Nephron progenitor cell (in vitro differentiated cells): ENCODE measurements at places on chromosomes 5 and 9.
A peak's percentile ranks its signal among the peaks of the same experiment; 100 is the strongest.

- peak; percentile 55 for DNase-seq
These were observed 1.2 kb upstream of the AJM1 start for GRCh38 chr9:136840877-136841645.

GRCh38 chr5:150311015-150311692 is 8.4 kb upstream of the ARSI start:
- no peak for DNase-seq

DNA sequence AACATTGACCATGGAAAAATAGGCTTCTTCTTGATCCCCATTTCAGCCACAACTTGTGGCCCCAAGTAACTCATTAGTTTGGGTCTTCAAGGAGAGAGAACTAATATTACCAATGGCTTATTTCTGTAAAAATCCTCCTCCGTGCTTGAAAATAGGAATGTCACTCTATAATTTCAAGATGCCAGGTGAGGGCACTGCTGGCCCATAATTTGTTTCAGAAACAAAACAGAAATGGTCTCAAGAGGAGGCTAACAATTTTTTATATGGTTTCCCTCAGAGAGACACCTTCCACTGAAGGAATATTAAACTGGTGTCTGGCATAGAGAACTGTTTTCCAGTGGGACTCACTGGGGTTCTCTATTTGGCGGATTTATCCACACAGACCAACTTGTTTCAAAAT is 437.0 kb upstream of the TRPC7 start:
- DNase-seq = no peak

GRCh38 chr9:21527579-21527978 is 45.5 kb upstream of the IFNE start:
- DNase-seq = no peak

DNA sequence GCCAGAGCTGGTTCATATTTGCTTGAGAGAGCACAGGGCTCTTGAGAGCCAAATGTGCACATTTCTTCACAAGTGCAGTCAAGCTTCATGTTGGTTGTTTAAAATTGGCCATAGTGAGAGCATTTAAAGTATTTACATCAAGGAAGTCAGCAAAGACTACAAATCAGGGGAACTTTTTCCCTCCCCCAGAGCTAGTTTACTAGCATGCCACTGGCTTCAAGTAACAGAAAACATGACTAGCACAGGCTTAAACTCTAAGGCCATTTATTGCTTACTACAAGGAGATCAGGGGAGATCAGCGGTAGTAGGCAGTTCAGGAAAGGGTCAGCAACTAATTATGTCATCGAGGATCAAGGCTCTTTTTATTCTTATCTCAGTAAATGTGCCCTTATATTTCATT is 11.0 kb upstream of the CCDC171 start:
- DNase-seq = no peak

GRCh38 chr5:54667136-54667535 is 149.6 kb downstream of the SNX18 start:
- no peak for DNase-seq

DNA sequence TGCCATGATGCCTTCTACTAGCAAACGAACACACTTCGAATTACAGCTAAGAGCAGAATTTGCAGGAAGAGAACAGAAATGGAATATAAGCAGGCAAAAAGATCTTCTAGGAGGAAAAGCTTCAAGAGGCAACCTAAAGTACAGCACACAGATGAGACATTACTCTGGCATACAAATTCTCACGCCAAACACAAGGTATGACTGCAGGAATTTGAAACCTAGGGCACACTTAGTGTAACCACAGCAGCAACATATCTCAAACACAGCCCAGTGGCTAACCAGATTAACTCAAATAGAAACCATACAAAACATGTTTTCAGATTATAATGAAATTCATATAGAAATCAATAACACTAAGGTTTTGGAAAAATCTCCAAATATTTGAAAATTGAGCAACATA is 481.0 kb upstream of the RGMB start:
- no peak for DNase-seq

DNA sequence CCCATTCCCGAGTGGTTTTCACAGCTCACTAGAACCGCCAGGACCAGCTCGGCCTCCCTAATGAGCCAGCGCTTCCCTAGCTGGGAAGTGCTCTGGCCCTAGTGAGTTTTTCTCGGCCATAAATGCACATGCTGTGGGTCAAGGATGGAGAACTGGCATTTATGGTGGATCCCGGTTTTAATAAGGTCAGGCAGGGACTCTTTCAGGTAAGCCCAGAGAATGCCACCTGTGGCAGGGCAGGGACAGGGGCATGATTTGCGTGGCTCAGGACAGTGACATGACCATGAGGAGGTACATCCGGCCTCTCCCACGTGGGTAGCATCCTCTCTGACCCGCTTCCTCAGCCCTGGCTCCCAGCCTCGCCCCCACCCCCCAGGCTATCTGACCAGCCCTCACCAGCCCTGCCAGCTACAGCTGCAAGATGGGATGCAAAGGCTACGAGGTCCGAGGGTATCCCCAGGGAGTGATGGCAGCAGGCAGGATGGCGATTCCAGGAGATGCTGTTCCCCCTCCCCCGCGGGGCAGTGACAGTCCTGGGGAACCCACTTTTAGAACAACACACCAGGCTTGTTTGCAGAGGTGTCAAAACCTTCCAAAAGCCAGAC is 60.3 kb upstream of the ADAMTS2 start:
- DNase-seq = no peak

DNA sequence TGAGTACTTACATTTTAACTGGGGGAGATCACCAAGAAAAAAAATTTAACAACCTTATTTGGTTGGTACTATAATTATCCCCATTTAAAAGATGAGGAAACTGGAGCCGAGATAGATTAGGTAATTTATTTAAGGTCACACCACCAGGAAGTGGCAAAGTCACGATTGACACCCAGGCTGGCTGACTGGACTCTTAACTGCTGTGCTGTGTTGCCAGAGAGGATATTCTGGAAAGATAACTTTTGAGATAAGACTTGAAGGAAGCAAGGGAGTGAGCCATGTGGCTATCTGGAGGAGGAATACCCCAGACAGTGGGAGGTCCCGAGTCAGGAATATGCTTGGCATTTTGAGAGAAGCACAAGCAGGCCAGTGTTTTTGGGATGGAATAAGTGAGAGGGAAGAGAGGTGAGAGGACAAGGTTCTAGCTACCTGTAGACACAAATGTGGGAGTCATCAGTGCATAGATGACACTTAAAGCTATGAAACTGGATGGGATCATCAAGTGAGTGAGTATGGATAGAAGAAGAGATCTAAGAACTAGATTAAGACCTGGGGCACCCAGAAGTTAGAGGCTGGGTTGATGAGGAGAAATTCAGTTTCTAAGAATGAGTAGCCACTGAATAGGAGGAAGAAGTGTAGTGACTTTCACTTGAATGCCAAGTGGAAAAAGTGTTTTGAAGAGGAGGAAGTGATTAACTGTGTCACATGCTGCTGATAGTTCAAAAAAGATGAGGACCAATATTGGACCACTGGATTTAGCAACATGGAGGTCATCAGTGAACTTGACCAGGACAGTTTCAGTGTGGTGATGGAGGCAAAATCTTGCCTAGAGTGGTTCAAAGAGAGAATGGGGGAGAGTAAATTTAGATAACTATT is 25.6 kb downstream of the PDE8B start:
- no peak for DNase-seq

DNA sequence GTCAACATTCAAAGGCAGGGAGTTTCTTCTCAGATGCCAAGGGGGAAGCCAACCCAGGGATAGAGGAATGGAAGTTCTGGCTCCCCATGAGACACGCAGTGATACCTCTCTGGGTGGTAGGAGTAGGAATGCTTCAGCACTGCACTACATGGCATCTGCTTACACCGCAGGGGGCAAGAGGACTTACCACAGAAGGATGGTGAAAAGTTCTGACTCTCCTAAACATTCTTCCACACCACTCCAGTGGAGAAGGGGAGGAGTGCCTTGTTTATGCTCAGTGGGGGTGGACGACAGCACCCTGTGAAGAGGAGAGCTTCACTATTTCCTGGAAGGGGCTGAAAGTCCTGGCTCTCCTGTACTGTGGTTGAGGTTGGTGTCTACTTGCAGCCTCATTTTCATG is 1011.3 kb upstream of the WWC1 start:
- DNase-seq = no peak

- no peak for DNase-seq
These were observed 5.9 kb downstream of the NINJ1 start for GRCh38 chr9:93128011-93128714.

GRCh38 chr9:114203410-114204140 is 48.2 kb downstream of the COL27A1 start:
- no peak for DNase-seq

DNA sequence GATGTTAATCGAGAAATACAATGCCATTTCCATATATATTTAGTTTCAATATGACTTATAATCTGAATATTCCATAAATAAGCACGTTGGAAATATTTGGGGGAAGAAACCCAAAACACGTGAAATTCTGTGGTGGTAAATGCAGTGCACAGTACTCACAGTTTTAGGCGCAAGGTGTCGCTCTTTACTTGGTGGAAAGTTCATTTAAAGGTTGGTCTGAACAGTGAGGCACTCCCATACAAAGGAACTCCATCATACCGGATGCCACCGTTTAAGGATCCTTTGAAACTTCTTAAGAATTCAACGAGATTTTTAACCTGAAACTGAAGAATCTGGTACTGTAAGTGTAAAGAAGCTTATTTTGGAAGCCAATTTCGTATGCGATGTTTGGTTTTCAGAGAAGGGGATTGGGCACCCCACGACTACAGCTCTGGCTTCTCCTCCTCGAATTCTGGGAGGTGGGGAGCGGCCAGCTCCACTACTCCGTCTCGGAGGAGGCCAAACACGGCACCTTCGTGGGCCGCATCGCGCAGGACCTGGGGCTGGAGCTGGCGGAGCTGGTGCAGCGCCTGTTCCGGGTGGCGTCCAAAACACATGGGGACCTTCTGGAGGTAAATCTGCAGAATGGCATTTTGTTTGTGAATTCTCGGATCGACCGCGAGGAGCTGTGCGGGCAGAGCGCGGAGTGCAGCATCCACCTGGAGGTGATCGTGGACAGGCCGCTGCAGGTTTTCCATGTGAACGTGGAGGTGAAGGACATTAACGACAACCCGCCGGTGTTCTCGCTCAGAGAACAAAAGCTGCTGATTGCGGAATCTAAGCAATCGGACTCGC is at the start of gene PCDHA11:
TSS of gene PCDHA11 (plus strand) at position 237 of the 834 bp plus-strand sequence. CDS start at position 384, 147 bp downstream.
- DNase-seq = peak; percentile 34

GRCh38 chr9:136242918-136243525 is 2.6 kb downstream of the QSOX2 start:
- DNase-seq = no peak

DNA sequence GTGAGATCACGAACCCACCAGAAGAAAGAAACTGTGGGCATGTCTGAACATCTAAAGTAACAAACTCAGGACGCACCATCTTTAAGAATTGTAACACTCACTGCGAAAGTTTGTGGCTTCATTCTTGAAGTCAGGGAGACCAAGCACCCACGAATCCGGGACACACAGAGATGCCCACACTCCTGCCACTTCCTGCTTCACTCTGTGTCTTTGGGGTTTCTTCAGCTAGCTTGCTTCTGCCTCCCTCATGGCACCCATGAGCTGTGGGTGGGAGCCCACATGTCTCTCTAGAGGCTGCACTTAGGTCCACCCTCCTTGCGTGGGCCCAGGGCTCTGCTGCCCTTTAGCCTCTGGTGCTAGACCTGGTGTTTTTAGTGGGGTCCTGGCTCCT is 61.2 kb upstream of the CNOT6 start:
- DNase-seq = no peak

DNA sequence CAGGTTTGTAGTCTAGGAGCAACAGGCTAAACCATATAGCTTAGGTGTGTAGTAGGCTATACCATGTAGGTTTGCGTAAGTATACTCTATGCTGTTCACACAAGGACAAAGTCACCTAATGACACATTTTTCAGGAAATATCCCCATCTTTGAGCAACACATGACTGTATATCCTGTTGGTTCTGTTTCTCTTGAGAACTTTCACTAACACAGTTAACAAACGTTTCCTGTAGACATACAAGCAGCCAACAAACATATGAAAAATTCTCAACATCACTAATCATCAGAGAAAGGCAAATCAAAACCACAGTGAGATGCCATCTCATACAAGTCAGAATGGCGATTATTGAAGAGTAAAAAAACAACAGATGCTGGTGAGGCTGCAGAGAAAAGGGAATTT is 68.2 kb downstream of the NR2F1-AS1 start:
- DNase-seq = no peak

- no peak for DNase-seq
These were observed 44.4 kb upstream of the ANKDD1B start for GRCh38 chr5:75566710-75567309.

DNA sequence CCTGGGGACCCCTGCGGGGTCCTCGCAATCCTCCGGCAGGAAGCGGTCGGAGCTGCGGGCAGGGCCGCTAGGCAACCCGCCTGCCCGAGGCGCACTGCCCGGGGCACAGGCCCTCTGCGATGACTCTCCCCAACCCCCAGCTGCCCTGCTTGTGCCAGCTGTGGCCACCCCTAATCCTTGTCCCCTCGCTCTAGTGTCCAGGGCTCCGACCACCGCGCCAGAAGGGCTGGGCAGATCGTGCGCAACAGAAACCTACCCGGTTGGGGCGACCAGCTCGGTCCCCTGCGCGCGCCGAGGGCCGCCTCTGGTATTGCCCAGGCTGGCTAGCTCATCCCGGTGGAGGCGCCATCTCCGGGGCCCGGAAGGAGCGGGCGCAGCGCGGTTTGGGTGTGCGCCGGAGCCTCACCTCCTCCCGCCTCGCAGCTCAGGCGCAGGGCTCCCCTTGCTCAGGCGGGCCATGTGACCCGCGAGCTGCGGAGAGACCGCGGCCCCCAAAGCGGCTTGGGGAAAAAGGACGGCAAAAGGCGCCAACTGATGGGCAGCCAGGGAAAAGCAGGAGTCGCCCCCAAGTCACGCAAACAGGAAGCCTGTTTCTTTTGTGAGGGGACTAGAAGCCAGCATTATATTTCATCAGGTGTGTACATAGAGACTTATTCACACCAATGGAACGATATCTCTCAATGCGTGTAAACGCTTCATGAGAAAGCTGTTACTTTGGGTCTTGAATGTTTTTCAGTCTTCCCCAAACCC is 46.8 kb upstream of the RNF20 start:
- DNase-seq = peak; percentile 72
